COLO829 (cell line): ENCODE measurements at places on chromosomes 13 and 19.

DNA sequence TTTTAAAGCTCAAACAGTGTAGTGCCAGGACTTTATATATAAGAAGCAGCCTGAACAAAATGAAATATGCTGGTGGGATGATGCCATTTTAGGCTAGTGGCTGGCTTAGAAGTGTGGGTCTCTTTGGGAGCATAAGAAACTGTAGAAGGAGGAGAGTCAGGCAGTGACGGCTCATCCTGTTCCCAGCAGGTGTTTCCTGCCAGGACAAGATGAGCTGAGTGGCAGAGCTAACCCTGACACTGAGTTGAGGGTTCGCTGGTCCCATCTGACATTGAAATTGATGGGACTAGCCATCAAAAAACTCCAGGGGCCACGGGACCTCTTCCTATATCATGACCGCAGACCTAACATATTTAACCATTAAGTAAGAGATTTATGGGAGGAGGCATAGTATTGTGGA lies 51.3 kb downstream of the ESD start:
- no peak for DNase-seq

DNA sequence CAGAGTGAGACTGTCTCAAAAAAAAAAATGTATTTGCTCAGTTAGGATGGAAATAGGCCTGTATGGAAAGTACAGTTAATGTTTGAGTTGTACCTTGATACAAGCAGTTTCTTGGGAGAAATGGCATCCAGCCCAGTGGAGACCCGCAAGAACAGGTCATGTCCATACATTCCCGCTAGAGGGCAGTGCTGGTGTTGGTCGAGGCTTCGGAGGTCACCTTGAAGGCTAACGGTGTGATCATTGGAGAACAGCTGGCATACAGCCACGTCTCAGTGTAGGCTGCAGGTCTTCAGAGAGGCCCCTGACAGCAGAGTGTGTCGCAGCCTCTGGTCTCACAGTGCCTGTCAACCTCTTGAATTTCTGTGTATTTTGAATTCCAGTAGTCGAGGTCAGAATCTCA lies 7.5 kb downstream of the ZNF610 start:
- no peak for DNase-seq

GRCh38 chr19:48925240-48925843 lies 8.2 kb upstream of the DHDH start:
- no peak for DNase-seq

DNA sequence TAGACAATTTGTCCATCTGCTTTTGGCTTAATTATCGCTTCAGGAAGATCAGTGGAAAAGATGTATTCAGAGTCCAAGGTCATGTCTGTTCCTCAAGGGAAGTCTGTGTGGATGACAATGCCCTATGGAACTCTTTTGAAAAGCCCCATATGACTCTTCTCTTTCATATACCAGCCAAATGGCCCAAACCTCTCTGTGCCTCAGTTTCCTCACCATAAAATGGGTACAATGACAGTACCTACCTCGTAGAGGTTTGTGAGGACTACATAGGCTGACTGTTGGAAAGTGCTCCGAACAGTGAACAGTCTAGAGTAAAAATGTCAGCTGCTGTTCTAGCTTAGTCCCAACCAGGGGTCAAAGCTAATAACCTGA lies 104.6 kb downstream of the COL4A2 start:
- DNase-seq, result no peak

- DNase-seq, result no peak
Observed at GRCh38 chr13:51681037-51681678, 96.9 kb downstream of the WDFY2 start.

- DNase-seq, result no peak
Observed at GRCh38 chr13:59172076-59172475, 991.7 kb downstream of the DIAPH3 start.

DNA sequence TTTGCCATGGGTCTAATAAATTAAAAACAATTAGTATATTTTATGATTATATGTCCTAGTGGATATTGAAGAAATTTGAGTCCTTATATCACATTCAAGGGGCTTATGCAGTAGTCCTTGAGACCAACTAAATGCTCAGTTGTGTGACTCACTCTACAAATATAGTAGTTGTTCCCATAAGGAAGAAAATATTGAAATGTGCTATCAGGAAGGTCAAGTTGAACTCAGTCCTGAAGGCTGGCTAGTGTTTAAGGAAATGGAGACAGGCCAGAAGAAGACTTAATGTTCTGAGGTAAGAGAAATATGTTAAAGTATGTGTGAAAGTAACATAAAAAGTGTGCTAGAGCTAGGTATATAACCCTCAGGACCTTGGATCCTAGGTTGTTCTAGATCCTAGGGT lies 766.1 kb upstream of the GPC6 start:
- DNase-seq, result no peak

DNA sequence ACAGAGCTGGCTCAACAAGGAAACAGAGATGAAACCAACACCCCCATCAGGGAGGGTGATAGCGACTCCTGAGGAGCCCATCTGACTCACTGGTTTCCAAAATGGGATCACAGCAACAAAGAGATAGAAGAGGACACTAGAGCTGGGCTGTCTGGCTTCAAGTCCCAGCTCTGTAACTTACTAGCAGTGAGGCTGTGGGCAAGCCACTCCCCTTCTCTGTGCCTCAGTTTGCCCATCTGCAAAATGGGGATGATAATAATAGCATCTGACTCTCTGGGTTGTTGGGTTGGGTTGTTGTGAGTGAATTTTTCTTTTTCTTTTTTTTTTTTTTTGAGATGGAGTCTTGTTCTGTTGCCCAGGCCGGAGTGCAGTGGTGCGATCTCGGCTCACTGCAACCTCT lies 14.3 kb downstream of the IGSF23 start:
- DNase-seq, result no peak

DNA sequence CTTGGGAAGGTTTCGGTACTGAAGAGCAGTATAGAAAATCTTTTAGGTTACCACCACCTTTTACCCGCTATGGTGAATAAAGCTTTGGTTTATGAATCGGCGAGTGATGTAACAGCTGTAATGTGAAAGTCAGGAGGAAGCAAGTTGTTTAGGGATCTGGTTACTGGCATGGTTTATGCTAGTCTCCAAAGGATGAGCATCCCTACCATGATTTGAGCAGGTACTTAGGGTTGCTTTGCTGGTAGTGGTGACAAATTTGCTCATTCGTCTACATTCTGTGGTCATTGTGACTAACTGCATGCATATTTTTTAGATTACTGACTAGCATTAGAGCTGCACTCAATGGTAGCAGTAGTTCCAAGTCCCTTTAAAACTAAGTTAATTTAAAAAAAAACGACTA lies 104.1 kb downstream of the FRY start:
- no peak for DNase-seq

DNA sequence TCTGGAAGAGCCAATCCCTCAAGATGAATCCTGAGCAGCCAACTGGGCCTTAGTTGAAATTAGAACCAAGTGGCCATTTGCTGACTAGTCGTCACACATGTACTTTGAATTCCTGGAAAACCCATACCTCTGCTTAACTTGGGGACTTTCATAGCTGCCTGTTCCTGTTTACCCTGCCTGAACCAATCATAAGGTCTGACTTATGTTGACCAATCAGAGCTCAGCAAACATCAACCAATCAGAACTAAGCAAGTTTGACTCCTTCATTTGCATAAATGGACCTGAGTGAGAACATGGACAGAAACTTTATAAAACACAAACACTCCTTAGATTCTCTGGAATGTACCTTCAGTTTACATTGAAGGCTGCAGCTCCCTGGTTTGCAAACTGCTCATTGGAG lies 50.8 kb downstream of the LATS2 start:
- no peak for DNase-seq

DNA sequence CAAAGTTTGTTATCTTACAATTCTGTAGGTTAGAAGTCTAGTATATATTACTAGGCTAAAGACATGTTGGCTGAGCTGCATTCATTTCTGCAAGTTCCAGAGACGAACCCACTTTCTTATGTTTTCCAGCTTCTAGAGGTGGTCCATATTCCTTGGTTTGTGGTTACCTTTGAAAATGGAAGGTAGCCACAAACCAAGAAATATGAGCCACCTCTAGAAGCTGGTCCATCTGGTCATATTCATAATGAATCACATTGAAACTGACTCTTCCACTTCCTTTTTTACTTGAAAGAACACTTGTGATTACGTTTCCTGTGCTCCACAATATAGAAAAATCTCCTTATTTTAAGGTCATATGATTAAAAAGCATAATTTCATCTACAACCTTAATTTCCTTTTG lies 943.0 kb upstream of the PCDH9 start:
- DNase-seq, result no peak

GRCh38 chr19:43928820-43929219 lies 6.3 kb downstream of the ZNF45 start:
- DNase-seq, result no peak

DNA sequence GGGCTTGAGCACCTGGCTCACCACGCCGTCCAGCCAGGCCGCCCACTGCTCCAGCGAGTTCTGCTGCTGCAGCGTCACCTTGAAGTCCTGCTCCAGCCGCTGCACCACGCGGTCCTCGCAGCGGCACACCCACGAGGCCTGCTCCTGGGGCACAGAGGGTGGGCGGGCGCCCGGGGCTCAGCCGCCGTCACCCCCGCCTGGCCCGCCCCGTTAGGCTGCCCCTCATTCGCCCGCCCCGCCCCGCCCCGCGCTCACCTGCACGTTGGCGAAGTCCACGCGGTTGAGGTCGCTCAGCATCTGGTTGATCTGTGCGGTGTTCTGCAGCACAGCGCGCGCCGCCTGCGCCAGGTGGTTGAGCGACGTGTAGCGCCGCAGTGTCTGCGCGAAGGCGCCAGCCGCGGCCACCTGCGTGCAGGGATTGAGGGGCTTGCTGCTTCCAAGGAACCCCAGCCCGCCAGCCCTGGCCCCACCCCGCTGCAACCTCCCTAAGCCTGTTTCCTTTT lies 11.3 kb downstream of the DCAF15 start:
- no peak for DNase-seq

GRCh38 chr13:19155321-19155861 lies 26.2 kb downstream of the TUBA3C start:
- DNase-seq, result no peak

DNA sequence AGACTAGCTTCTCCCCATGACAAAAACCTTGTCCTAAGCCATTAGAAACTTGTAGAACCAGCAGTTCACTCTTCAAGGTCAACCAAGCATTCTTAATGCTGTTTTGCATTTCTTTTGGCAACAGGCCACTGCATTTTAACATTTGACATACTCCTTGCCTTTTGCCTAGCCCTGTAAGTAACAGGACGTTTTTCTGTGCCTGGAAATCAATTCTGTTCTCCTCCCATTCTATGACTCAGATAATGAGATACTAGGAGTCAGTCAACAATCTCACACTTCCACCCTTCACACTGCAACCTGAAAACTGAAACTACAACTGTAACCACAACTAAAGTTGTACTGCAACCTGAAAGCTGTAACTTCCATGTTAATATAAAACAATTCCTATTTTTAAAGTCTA lies 268.7 kb downstream of the MZT1 start:
- DNase-seq, result no peak

DNA sequence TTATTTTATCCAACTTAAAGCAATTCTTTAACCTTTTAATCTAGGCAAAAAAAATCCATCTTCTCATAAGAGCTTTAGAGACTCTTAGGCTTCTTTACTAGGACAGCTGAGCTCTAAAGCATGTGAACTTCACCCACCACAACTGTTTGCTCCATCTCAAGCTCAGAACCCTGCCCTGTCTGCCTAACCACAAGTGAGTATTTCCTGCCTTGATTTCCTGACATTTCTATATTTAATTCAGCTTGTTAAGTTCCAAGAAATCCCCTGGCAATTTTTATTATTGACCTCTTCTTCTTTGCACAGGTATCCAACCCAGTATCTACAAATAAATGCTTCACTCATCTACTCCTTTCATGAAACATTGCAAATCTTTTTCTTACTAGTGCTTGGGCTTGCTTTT lies 21.1 kb upstream of the CEACAM21 start:
- DNase-seq, result no peak
